ENCODE measurements at places on chromosomes 12 and 14.

DNA sequence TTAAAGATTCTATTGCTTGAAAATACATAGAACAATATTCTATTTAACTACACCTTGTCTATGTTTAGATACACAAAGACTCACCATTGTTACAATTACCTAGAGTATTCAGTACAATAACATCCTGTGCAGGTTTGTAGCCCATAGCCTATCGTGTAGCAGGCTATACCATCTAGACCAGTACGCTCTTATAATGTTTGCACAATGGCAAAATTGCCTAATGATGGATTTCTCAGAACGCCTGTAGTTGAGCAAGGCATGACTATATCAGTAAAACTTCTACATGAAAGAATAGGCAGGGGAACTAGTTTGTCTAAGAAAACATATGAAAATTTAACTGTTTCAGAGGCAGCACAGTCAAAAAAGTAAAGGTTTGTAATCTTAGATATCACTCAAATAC is 375.9 kb downstream of the DAD1 start:
- DNase-seq: no peak

DNA sequence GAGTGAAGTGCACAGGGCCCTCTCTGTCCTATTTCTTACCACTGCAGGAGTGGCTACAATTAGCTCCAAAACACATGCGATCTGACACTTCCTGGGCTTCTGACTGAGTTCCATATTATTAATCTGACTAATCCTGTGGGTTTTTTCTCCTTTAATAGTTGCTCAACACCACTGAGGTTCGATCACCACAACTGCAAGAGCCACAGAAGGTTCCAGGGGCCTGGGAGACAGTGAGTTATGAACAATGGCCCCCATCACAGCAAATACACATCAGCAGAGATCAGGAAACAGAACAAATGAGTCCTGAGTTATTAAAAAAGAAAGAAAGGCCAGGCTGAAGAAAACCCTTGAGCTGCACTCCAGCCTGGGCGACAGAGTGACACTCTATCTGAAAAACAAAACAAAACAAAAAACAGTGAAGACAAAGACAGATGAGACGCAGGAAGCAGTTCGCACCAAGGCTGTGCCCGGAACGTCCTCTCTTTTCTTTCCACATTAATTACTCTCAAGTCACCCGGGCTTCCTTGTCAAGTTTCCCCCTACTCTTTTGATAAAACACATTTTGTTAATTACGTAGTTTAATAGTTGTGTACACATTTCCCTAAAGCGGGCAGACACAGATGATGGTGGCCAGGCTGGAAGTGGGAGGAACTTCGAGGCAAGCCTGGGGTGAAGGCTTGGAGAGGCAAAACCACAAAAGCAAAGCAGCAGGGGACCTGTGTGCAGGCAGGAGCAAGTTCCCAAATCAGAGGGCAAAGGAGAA is 42.7 kb downstream of the CDC42BPB start:
- DNase-seq: no peak

GRCh38 chr12:69569236-69569635 is 16.0 kb upstream of the CCT2 start:
- DNase-seq: no peak

DNA sequence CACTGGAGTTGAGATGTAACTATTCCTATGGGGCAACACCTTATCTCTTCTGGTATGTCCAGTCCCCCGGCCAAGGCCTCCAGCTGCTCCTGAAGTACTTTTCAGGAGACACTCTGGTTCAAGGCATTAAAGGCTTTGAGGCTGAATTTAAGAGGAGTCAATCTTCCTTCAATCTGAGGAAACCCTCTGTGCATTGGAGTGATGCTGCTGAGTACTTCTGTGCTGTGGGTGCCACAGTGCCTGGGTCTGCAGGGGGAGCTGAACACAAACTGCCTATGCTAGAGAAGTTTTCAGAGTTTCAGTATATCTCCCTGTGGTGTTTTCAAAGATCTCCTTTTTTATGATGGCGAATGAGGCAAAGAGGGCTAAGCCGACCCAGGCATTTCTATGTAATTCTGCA is 179.2 kb upstream of the OR4E1 start:
- no peak for DNase-seq

GRCh38 chr12:26340649-26341048 is 145.3 kb downstream of the SSPN start:
- no peak for DNase-seq

- no peak for DNase-seq
Measured at GRCh38 chr12:94222351-94223084, 74.1 kb downstream of the PLXNC1 start.

DNA sequence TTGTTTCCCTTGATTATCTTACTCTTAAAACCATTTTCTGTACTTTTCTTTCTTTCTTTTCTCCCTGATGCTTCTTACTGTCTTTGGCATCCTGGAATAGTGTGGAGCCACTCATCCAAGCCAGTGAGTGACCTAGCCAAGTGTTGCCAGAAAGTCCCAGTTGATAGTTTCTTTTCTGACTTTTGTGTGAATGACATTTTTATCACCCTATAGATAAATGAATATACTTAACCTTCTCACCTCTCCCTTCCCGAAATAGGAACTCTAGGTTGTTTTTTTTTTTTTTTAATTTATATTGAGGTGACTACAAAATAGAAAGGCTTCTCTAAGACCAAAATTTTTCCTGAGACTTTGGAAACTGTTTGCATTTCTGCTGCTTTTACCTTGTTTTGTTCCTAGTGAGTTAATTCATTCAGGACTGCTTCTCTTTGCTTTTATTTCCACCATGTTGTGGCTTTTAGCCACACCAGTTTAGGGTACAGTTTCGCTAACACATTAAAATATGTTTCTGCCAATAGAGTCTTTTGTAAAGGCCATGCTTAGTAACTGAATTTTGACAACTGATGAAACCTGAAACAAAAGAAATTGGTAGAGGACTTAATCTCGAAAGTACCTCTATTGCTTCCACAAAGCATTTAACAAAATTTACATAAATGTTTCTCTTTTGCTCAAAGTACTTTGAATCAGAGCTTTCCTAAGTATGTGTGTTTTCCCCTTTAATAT is 194.6 kb downstream of the ERC1 start:
- no peak for DNase-seq

GRCh38 chr12:66119229-66119869 is 11.2 kb downstream of the LLPH start:
- DNase-seq: no peak

- DNase-seq: no peak
Measured at GRCh38 chr12:913919-914698, 35.4 kb downstream of the RAD52 start.

DNA sequence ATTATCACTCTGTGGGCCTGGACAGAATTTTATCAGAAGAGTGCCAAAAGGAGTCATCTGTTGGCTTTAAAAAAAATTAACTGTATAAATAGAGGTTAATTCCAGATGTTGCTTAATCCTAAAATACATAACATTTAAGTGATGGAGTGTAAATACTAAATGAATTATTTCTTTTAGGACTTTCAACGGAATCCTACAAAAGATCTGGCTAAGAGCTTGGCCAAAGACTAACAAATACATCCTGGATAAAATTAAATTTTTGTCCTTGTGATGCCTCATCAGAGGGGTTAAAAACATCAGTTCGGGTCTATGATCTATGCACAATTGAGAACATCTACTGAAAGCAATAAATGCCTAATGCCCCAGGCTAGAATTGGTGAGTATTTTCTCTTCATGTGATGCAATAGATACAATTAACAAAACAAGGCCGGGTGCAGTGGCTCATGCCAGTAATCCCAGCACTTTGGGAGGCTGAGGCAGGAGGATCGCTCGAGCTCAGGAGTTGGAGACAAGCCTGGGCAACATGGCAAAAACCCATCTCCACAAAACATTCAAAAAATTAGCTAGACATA is 49.8 kb upstream of the RAP1B start:
- no peak for DNase-seq

DNA sequence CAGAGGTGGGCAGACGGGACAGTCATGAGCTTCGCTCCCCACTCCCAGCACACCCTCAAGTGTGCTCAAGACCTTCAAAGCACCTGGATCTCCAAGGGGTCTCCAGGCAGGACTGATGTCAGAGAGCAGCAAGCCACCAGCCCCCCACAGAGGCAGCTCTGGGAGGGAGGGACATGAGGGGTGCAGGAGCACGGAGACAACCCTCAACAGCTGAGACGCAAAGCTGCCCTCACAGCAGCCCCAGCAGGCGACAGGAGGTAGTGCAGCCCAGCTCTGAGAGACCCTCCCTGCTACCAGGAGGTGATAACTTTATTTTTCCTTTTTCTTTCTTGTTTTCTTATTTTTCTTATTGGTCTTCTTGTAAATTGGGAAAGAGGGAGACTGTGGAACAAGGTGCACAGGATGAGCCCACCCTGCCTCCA is 17.9 kb downstream of the SIVA1 start:
- no peak for DNase-seq

- peak; percentile 18 for DNase-seq
Measured at GRCh38 chr14:30610787-30611343, 11.3 kb upstream of the SCFD1 start.

- DNase-seq: peak; percentile 32
Measured at GRCh38 chr14:61695695-61696527, 598 bp downstream of the HIF1A start.

DNA sequence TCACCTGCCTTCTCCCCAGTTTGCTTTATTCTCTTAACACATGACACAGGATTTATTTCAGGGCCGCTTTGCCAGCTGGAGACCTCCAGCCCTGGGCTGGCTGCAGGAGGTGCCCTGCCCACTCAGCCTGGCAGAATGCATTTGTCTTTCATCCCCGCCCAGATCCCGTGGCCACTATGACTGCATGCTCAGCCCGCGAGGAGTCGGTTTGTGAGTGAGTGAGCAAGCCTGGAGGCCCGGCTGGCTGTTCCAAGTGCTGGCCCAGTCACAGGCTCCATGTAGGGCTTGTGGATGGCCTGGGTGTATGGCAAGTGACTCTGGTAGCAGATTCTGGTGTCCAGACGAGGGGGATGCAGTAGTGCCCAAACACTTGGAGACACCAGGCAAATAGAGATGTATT is 2.1 kb downstream of the TDP1 start:
- DNase-seq: no peak

DNA sequence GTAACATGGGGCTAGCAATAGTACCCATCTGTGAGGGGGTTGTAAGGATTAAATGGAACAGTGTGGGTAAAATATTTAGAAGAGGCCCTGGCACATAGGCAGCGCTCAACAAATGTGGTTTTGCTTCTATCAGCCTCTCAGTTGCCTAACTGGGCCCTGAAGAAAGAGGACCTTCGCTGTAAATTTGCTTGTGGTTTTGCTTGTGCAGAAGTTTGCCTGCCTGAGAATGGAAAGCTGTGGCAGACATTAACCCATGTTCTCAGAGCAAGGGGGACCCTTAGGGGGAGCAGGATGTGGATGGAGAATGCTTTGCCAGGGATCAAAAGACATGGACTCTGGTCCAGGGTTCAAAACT is 160.1 kb downstream of the BRMS1L start:
- peak; percentile 63 for DNase-seq

GRCh38 chr12:113154351-113154973 is 4.9 kb downstream of the CFAP73 start:
- no peak for DNase-seq

DNA sequence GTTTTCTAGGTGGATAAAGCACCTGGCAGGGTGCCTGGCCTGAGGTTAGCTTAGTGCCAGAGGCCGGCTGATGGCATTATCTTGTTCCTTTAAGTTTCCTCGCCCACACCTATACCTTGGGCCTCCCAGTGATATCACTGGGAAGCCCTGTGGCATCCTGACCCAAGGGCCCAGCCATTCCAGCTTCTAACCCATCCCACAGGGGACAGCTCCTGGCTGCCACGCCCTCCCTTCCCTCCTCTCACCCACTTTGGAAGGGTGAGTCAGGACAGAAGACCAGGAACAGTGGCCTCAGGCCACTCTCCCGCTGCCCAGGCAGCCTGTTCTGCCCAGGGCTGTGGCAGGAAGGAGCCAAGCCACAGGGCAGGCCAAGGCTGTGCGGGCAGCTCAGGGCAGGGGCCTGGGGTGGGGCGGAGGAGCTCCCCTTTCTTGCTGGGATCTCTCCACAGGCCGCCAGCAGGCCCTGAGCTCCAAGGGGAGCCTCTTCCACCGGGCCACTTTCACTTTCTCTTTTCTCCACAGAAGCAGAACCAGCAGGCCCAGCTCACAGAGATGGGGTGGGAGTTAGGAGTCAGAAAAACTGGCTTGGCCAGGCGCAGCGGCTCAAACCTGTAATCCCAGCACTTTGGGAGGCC is 75.1 kb downstream of the IRF2BPL start:
- DNase-seq: no peak

DNA sequence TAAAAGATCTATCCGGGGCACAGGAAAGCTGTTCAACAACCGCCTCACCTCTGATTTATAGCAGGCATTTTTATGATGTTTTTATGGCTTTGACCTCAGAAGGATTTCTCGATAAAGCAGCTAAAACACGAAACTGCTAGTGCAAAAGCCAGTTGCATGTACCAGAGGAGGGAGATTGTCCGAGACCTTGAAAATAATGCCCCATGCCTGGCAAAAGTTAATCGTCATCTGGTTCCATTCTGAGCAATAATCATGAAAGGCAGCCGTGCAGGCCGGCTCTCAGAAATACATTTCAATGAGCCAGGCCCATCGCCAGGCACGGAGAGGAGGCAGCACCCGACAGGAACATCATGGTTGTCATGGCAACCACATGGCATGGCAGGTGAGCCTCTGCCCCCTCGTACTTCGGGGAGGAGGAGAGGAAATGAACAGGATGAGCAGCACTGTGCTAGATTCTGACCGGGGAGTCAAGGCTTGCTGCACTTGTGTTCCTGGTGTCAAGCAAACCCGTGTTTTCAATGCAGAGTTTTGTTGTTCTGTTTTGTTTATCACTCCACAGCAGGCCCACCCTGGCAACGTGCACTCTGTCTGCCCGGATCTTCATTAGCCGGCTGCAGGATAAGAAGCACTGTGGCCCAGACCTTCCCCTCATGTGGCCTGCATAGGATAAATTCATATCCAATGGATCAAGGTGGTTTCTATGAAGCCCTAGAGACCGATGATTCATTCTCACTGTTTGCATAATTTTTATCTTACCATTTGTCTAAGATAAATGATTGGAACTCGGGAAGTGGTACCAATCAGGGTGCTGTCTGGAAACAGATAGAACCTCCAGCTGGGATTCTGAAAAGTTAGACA is 160.2 kb downstream of the RIMBP2 start:
- DNase-seq: no peak

GRCh38 chr12:3233797-3234196 is 156.6 kb downstream of the TSPAN9 start:
- DNase-seq: no peak

GRCh38 chr14:73757876-73758391 is 43.8 kb upstream of the PNMA1 start:
- no peak for DNase-seq
